Sigmoid colon (tissue), 7 donors: ENCODE measurements at places on chromosomes 5 and 9. TPM values are rescaled to one million over a fixed set of nuclear protein-coding genes. Genes with fewer than 3 reads are reported as not detected.

The CNTFR gene
- total RNA-seq: 8.9 TPM

The NR5A1 gene
- not detected for total RNA-seq

The HAPLN1 gene
- total RNA-seq: not detected

The OR1L8 gene
- total RNA-seq: not detected

The SOX30 gene
- total RNA-seq: 0.55 TPM

The CRB2 gene
- total RNA-seq: not detected

The SLC2A8 gene
- total RNA-seq: 65.4 TPM

The NME5 gene
- 1.5 TPM for total RNA-seq

The MELK gene
- total RNA-seq: not detected

The IFNA13 gene
- not detected for total RNA-seq

The TMEM232 gene
- total RNA-seq: 2.5 TPM

The MAN1B1 gene
- 28.2 TPM for total RNA-seq

The SPZ1 gene
- not detected for total RNA-seq

The NEUROG1 gene
- not detected for total RNA-seq

The CATSPER3 gene
- total RNA-seq: not detected

The HDHD3 gene
- 19.7 TPM for total RNA-seq

The MYO10 gene
- total RNA-seq: 8.3 TPM

The IL6ST gene
- total RNA-seq: 373 TPM

The FBXL7 gene
- 20.6 TPM for total RNA-seq

The PDE6A gene
- total RNA-seq: not detected

The UBTD2 gene
- 19.9 TPM for total RNA-seq

The IFNE gene
- total RNA-seq: not detected

The SEC61B gene
- 37.3 TPM for total RNA-seq

The ALDOB gene
- 0.82 TPM for total RNA-seq

The RLN1 gene
- not detected for total RNA-seq

The IFNB1 gene
- not detected for total RNA-seq

The FANCC gene
- total RNA-seq: 10.6 TPM

The ADRB2 gene
- total RNA-seq: 2.5 TPM

The ADAMTS19 gene
- 2.1 TPM for total RNA-seq

The SPINK7 gene
- total RNA-seq: not detected

The ENTR1 gene
- 23.2 TPM for total RNA-seq
